Esophagus muscularis mucosa (tissue), 4 donors: ENCODE measurements at places on chromosomes 4 and X. TPM values are rescaled to one million over a fixed set of nuclear protein-coding genes. Genes with fewer than 3 reads are reported as not detected.

APEX2 gene
- total RNA-seq: 10.1 TPM

HTN1 gene
- not detected for total RNA-seq

- H3K4me3 ChIP-seq: no peak overlapping the region
- DNase-seq: no peak
- H3K4me1 ChIP-seq: no peaks in the 10 kb centered on the region
- H3K36me3 ChIP-seq: no peaks in the 10 kb centered on the region
Observed at GRCh38 chr4:86233681-86234080, 126.2 kb downstream of the MAPK10 start.

DNA sequence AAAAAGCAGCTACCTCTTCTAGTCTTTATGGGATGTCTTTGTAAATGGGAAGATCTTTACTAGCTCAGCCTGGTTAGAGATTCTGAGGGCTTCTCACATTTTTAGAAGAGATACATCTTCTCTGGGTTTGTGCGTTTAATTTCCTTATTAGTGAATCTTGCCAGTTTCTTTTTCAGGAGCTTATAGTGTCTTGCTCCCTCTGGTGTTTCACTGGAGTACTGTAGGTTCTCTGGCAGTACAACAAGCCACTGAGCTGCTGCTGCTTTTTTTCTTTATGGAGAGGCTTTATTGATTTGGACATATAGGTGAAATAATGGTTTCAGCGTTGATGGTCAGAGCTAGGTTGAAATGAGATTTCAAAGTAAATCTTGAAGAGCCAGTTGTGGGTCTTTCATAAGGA, 82.9 kb downstream of the LAS1L start:
- H3K36me3 ChIP-seq: no peaks in the 10 kb centered on the region
- no peaks in the 10 kb centered on the region for H3K27me3 ChIP-seq
- H3K4me3 ChIP-seq: no peak overlapping the region
- H3K4me1 ChIP-seq: no peaks in the 10 kb centered on the region
- H3K27ac ChIP-seq: no peak overlapping the region

DNA sequence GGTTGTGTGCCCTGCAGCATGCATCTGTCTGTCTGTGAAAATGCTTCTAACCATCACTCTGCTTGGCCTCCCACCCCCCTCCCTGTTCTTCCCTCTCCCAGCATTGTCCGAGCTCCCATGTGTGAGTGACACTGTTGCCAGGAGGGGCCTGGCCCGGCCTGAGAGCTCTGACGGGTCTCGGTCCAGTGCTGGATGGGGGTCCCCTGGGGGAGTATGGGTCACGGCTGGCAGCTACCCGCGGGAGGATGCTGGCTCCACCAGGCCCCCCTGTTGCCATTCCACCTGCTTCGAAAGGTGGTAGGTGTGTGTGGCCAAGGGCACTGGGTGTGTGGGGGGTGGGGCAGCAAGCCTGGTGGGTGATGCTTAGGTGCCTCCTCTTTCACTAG, 3.6 kb downstream of the NLGN3 start:
- H3K36me3 ChIP-seq: no peaks in the 10 kb centered on the region
- H3K4me1 ChIP-seq: peaks cover 26% of the 10 kb centered on the region
- H3K27me3 ChIP-seq: no peaks in the 10 kb centered on the region
- DNase-seq: no peak

- no peaks in the 10 kb centered on the region for H3K36me3 ChIP-seq
- no peak for DNase-seq
- H3K4me1 ChIP-seq: no peaks in the 10 kb centered on the region
- no peaks in the 10 kb centered on the region for H3K27me3 ChIP-seq
- H3K4me3 ChIP-seq: no peak overlapping the region
- H3K27ac ChIP-seq: no peak overlapping the region
Observed at GRCh38 chrX:26597981-26598380, 382.0 kb downstream of the MAGEB5 start.

- H3K27me3 ChIP-seq: no peaks in the 10 kb centered on the region
- H3K4me3 ChIP-seq: no peak overlapping the region
- no peak overlapping the region for H3K27ac ChIP-seq
- no peaks in the 10 kb centered on the region for H3K36me3 ChIP-seq
Observed at GRCh38 chrX:120727911-120728310, 98.1 kb upstream of the C1GALT1C1 start.

DNA sequence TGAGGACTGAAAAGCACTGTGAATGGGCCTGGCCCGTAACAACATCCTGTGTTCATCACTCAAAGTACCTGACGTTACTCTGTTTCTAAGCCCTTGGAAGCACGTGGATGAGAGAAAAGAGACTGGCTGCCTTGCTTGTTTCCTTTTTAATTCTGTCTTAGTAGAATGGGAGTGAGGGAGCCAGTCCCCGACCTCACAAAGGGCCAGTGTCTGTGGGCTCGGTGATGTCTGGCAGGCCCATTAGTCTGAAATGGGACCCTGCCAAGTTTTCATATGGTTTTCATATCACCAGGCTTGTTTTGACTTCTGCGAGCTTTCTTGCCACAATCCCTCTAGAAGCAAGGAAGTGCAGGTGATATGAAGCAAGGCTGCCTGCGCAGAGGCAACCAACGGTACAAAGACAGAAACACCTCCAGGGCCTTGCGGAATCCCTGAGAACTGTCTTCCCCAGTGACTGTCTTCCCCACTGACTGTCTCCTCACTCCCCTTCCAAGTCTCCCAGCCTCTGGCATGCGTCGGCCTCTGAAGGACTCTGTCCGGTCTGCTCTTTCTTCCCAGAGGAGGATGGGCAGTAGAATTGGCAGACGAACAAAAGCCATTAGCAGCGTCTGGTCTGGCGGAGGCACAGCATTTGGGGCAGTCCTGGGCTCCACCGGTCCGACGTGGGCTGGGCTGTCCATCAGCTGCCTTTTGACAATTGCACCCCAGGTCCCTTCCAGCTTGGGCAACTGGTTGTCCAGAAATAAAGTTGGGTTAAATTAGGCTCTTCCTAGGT, 20.2 kb upstream of the RASL11B start:
- H3K4me3 ChIP-seq: no peak overlapping the region
- no peak overlapping the region for H3K27ac ChIP-seq
- no peaks in the 10 kb centered on the region for H3K36me3 ChIP-seq

DNA sequence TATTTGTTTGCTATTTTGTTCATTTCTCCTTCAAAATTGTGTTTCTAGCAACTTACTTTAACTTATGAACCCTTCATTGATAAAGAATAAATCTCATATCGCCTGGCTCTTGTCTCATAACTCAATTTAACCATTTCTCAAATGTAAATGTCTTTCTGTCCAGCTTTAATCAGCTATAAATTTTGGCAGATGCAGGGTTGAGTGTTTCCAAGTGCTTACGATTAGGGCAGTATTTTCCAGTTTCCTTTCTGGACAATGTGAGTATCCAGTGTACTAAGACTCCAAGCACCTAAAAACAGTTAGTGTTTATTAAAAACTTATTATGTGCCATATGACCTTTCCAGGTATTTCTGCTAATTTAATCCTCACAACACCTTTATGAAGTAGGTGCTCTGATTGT, 218.6 kb upstream of the GK2 start:
- no peaks in the 10 kb centered on the region for H3K27me3 ChIP-seq
- no peaks in the 10 kb centered on the region for H3K36me3 ChIP-seq
- H3K4me3 ChIP-seq: no peak overlapping the region
- H3K4me1 ChIP-seq: peaks cover 54% of the 10 kb centered on the region
- no peak for DNase-seq

DNA sequence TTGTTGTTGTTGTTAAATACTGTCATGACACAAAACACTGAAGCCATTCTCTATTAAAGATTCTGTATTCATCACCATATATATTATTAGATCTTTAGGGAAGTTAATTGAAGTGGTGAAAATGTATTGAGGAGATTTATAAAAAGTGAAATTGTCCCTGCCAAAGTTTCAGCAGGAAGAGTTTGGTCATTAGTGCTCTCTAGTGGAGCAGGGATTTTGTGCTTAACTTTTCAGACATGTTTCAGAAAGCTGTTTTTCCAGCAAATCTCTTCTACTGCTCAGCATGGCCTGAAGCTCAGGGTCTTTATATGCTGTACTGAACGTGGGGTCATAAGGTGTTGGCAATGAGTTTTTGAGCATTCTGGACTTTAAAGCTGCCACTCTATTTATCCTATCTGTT, 36.7 kb upstream of the CXXC4 start:
- H3K4me1 ChIP-seq: peaks cover 13% of the 10 kb centered on the region
- DNase-seq: no peak
- no peak overlapping the region for H3K27ac ChIP-seq
- H3K36me3 ChIP-seq: no peaks in the 10 kb centered on the region
- no peaks in the 10 kb centered on the region for H3K27me3 ChIP-seq
- H3K4me3 ChIP-seq: no peak overlapping the region
